ENCODE measurements at places on chromosomes 12 and 14.

DNA sequence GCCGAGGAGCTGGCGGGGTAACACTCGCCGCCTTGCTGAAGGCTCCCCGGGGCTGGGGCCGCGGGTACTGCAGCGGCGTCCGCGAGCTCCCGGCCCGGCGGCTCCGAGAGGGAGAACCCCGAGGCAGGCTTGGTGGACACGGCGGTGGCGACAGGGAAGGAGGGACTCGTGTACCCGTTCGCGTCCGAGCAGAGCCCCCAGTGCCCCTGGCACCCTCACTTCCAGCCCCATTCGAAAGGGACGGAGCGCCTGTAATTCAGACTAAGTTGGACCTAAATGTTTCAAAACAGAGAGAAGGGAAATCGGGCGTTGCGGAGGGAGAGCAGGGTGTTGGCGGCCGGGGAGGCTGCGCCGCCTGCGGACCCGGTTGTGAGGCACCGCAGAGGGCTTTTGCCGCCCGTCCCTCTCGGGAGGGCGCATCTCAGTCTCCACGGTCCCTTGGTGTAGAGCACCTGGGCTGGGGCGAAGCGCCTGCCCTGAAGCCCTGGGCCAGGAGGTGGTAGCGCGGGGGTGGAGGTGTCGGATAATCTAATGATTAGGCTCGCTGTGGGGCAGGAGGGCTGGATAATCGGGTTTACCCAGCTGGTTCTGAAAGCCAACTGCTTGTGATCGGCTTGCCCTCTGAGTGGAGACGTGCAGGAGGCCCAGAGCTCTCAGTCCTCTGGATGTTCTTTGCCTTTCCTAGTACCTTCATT is 771 bp downstream of the DAAM1 start:
- DNase-seq, result peak; percentile 7

DNA sequence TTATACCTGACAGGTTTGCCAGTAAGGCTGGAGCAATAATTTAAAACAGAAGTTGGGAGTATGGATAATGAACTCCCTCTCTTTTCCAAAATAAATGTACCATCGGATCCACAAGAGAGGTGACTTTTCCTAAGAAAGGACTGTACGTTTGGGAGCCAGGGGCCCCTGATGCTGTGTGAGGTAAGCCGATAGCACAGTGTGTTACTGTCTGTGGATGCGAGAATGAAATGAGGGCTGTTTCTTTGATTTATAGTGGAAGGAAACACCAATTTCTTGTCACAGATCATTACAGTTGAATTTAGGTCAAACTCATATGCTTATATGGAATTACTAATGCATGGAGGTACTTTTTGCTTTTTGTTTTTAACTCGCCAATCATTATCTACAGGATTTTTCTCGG is 147.7 kb downstream of the ZNF664 start:
- DNase-seq, result no peak

- DNase-seq, result no peak
Measured at GRCh38 chr14:87046960-87047359, 946.0 kb downstream of the GALC start.

- no peak for DNase-seq
Measured at GRCh38 chr12:132154941-132155770, 10.9 kb downstream of the NOC4L start.

DNA sequence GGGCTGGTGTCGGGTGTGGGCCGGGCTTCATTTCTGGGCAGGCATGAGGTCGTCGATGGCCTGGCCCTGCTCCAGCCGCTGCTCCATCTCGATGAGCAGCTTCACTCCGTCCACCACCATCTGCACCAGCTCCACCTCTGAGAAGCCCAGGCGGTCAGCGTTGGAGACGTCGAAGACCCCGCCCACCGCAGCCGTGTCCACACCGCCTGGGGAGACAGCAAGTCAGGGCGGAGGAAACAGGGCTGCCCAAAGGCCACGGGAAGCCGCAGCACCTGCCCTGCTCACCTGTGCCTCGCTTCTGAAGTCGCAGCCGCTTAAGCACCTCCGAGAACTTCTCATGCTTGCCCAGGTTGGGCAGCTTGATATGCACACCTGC is 2.8 kb downstream of the CKB start:
- DNase-seq, result no peak

DNA sequence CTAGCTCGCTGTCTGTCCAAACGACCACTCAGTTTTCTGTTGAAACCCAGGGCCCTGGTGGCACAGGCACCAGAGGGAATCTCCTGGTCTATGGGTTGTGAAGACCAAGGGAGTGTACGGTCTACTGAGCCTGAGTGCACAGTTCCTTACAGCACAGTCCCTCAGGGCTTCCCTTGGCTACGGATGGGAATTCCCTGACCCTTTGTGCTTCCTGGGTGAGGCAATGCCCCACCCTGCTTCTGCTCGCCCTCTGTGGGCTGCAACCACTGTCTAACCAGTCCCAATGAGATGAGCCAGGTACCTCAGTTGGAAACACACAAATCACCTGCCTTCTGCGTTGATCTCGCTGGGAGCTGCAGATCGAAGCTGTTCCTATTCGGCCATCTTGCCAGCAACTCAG is 22.6 kb downstream of the GPHN start:
- DNase-seq, result no peak

GRCh38 chr14:66696326-66696725 is 188.4 kb downstream of the GPHN start:
- DNase-seq, result no peak

GRCh38 chr12:88338486-88338885 is 196.4 kb downstream of the TMTC3 start:
- DNase-seq, result no peak

DNA sequence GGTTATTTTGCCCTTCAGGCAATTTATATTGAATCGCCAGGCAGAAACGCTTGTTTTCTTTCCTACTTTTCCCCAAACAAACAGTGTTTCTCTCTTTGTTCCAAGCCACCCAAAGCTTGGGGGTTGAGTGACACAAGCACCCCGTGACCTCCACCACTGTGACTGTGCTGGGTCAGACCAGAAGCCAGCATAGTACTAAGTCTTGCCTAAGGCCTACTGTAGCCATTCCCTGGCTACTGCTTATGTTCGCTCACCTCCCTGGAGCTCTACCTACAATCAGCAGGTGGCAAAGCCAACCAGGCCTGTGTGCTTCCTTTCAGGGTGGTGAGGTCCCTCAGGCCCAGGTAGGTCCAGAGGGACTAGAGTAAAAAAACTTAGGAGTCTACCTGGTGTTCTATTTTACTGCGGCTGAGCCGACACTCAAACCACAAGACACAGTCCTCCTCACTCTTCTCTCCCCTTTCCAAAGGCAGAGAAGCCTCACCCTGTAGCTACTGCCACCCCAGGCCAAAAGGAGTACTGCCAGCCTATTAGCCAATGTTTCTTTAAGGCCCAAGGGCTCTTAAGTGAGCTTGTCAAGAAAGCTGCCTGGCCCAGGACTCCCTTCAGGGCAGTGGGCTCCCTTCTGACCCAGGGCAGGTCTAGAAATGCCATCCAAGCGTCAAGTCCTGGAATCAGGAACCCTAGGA is 411.8 kb upstream of the MIS18BP1 start:
- DNase-seq, result no peak

- DNase-seq, result no peak
Measured at GRCh38 chr12:43982544-43982943, 146.7 kb downstream of the TMEM117 start.

GRCh38 chr12:9948606-9949296 is 16.6 kb upstream of the CLEC2A start:
- no peak for DNase-seq

- DNase-seq, result no peak
Measured at GRCh38 chr12:86158956-86159355, 97.2 kb downstream of the MGAT4C start.

DNA sequence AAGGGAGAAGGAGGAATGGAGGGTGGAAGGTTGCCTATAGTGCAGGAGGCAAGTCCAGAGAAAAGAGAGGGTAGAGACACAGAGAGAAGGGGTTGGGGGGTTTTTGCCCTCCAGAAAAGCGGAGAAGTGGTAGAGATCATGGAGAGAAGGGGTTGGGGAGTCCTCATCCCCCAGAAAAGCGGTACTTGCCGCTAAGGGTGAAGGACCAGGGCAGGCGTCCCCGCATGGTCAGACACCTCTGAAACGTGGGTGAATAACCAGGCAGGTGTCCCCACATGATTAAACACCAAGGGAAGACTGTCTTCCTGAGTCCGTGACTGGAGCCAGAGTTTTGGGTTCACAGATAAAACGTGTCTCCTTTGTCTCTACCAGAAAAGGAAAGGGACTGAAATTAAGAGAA is 439.0 kb downstream of the SOX5 start:
- no peak for DNase-seq

- DNase-seq, result no peak
Measured at GRCh38 chr14:46197856-46198255, 453.7 kb downstream of the RPL10L start.

- DNase-seq, result no peak
Measured at GRCh38 chr12:12003609-12004008, 67.1 kb upstream of the BCL2L14 start.

GRCh38 chr12:129049917-129050316 is 196.6 kb downstream of the GLT1D1 start:
- no peak for DNase-seq
